Neuronal stem cell (in vitro differentiated cells): ENCODE measurements at places on chromosomes 12 and 14.

- no peaks in the 10 kb centered on the region for H3K36me3 ChIP-seq
- no peaks in the 10 kb centered on the region for H3K27me3 ChIP-seq
- peaks cover 22% of the 10 kb centered on the region for H3K4me1 ChIP-seq
- no peak overlapping the region for H3K4me3 ChIP-seq
- DNase-seq, result no peak
These were observed 36.6 kb downstream of the TSPAN9 start for GRCh38 chr12:3113671-3114325.

DNA sequence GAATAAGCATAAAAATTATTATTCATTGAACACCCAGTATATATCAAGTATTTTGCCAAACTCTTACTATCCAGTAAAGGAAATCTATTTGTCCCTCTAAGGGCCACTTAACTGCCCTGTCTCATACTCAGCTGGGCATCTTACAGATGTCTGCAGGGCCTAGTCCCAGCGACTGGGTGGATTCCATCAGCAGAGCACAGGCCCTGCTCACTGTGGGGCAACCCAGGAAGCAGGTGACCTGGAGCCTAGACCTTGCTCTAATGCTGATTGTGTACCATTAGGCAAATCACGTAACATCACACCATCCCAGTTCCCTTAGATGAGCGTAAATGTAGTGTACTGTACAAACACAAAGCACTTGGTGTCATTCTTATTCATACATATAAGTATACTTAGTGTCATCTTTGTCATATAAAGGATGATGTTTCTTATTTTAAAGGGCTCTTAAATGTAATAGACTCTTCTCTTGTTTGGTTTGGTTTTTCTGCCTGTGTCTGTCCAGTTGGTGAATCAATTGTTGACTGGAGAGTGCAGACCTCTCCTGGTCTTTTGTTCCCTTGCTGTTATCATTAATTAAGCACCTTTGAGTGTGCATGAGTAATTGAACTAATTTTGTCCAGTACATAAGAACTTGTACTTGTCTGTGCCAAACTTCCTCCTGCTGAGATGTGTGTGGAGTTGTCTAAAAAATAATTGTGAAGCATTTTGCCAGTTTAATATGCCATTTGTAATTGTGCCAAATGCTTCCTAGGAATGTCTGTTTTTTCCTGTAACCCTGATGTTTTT lies 49.3 kb downstream of the RAB35 start:
- H3K27me3 ChIP-seq, result peaks cover 5% of the 10 kb centered on the region
- H3K4me1 ChIP-seq, result peaks cover 11% of the 10 kb centered on the region
- H3K4me3 ChIP-seq, result no peak overlapping the region
- no peaks in the 10 kb centered on the region for H3K36me3 ChIP-seq

- H3K36me3 ChIP-seq, result no peaks in the 10 kb centered on the region
- H3K4me3 ChIP-seq, result no peak overlapping the region
- no peak overlapping the region for H3K27ac ChIP-seq
- DNase-seq, result no peak
- no peaks in the 10 kb centered on the region for H3K4me1 ChIP-seq
- H3K27me3 ChIP-seq, result no peaks in the 10 kb centered on the region
These were observed 4.7 kb downstream of the TAS2R13 start for GRCh38 chr12:10904686-10905085.

DNA sequence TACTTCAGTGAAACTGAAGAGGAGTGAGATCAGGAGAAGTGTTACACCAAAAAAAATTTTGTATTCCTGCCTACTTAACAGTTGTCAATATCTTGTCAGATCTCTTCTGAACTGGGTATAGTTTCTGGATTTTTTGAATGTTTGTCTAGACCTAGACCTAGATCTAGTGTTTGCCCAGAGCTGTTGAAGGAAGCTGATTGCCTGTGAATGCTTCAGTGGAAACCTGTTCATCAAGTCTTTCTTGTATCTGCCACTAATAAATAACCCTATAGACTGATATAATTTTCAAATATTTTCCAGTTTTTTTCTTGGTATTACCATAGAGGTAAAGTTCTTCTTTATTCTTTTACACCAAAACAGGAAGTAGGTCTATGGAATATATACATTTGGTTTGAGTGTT lies 781.5 kb upstream of the FBXO33 start:
- no peaks in the 10 kb centered on the region for H3K4me1 ChIP-seq
- DNase-seq, result no peak
- H3K27ac ChIP-seq, result no peak overlapping the region
- H3K27me3 ChIP-seq, result no peaks in the 10 kb centered on the region

DNA sequence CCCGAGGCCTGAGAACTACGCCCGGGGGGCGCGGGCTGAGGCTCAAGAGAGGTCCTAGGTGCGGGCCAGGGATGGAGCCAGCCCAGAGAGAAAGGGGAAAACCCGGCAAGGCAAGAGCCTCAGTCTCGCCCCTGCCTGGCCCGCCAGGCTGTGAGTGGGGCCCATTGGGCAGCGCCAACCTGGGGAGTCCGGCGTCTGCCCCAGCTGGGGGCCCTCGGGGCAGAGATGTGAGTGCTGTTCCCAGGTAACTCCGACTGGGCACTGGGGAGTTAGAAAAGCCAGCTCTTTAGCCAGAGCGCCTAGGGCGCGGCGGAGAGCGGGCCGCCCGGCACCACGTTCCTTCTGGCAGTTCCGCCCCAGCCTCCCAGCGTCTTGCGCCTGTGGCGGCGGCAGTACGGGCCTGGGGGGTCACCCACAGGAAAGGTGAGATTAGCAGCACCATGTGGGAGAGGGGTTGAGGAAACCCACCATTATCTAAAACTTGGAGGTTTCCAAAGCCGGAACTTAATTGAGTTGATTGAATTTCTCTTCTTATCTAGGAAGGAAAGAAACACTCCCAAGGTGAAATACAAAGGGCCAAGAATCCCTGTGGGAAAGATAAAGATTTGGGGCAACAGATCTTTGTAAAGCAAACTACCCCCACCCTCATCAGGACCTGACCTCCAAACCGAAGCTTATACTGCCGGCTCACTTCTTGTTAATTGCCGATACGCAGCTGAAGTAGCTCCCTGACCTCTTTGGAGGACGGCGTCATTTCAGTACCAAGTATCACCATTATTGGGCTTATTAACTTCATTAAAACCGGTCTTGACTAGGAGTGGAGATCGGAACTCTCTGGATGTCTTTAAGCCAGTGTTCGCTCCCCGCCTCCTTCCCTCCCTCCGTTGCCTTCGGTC lies 11.6 kb downstream of the OTX2 start:
- H3K4me1 ChIP-seq, result no peaks in the 10 kb centered on the region
- H3K27ac ChIP-seq, result peak overlapping the region; percentile 44
- H3K36me3 ChIP-seq, result peaks cover 22% of the 10 kb centered on the region

- H3K36me3 ChIP-seq, result peaks cover 10% of the 10 kb centered on the region
- DNase-seq, result no peak
- peaks cover 4% of the 10 kb centered on the region for H3K4me1 ChIP-seq
- no peaks in the 10 kb centered on the region for H3K27me3 ChIP-seq
- H3K4me3 ChIP-seq, result no peak overlapping the region
These were observed 501.0 kb downstream of the EGLN3 start for GRCh38 chr14:33449703-33450395.

DNA sequence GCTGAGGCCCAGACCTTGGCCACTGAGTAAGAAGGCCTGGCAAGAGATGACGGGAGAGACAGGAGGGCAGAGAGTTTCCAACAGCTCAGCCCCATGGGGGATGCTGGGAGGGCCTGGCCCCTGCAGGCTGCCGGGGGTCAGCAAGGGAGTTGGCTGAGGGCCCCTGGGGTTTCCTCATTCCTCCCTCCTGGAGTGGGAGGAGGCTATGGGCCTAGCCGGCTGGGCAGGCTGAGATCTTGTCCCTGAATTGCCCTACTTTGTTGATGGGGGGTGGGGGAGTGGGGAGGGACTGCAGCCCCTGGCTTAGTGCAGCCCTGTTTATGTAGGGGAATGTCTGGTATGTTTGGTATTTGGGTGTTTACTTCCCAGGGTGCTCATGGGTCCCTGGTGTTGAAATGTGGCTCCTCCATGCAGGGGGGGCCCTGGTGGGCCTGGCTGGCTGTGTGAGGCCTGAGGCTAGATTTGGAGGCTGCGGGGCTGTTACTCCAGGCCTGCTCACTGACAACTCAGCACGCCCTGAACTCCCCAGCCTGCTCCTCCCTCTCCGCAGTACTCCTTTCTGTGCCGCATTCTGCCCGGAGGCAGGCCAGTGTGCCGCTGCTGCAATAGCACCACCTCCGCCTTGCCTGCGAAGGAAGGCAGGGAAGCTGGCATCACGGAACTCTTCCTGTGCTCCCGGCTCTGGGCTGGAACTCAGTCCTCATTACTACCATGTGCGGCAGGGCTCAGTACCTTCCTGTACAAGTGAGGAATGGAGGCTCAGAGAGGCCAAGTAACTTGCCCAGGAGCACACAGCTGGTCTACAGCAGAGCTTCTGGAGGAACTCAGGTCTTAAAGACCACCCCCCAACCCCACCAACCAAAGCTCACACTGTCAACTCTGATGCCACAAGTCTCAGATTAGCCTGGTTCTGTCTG lies 25.3 kb downstream of the JDP2 start:
- peaks cover 2% of the 10 kb centered on the region for H3K36me3 ChIP-seq
- H3K27me3 ChIP-seq, result no peaks in the 10 kb centered on the region
- DNase-seq, result peak; percentile 89
- peaks cover 71% of the 10 kb centered on the region for H3K4me1 ChIP-seq
- H3K27ac ChIP-seq, result peak overlapping the region; percentile 98

DNA sequence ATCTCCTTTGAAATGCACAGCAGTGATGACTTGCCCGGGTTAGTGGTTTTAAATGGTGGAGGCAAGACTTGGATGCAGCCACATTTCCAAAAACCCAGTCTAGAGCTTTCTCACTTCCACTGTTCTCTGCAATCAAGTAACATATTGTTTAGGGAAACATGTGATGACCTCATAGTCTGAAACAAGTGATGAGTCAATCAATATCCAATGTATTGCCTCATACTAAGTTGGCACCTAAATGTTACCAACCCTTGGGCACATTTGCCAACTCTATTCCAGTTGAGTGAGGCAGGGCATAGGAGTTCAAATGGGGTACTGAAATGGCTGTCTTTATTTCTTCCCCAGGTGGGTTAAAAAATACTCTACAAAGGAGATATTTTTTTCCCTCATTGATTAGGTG lies 1105.4 kb downstream of the VRK1 start:
- H3K36me3 ChIP-seq, result no peaks in the 10 kb centered on the region
- no peaks in the 10 kb centered on the region for H3K27me3 ChIP-seq
- DNase-seq, result no peak
- no peak overlapping the region for H3K27ac ChIP-seq
- no peaks in the 10 kb centered on the region for H3K4me1 ChIP-seq

DNA sequence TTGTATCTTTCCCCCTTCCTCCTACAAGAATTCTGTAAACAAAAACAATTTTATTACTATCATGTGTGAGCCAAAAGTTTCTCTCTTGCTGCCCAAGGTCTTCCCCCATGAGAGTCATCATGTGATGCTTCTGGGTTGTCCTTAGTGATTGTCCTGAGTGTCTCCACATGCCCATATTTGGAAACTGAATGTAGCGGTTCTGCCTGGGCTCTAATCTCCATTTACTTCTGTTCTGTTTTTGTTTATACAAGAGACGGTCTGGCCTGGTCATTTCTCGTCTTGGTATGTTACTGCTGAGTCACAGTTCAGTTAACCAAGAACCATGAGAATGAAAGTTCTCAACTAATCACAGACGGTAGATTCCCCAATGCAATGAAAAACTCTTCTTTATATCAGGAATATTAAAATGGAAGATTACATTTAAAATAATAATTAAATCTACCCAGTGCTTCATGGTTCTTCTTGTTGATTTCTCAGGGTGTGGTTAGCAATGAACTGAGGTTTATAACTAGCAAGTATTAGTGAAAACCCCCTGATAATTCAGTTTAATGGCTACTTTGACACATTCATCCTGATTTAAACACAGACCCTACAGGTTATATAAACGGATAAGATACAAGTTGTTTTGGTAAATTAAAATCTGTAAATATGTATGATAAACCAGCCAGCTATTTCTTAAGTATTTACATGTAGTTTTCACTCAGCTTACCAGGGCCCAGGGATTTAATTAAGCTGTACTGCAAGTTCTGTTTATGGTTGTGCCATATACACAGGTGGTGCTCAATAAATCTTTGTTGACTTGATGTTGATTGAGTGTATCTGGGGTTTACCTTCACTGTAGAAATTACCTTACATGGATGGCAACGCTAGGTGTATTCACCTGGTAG lies 81.1 kb downstream of the PELI2 start:
- H3K4me1 ChIP-seq, result peaks cover 9% of the 10 kb centered on the region
- H3K36me3 ChIP-seq, result no peaks in the 10 kb centered on the region
- no peak for DNase-seq
- no peak overlapping the region for H3K27ac ChIP-seq

DNA sequence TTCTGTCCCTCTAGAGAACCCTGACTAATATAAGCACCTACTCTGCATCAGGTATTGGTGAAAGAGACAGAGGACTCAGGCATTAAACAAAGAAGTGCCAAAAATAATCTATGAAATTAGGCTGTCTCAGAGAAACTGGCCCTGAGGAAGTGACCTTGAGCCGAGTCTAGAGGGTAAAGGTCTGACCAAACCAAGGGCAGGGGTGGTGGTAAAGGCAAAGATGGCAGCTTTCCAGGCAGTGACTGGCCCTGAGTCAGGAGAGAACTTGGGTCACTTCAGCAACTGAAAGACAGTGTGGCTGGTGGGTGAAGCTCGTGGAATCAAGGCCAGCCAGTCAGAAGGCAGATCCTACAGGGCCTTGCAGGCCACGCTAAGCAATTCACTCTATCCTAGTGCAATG lies 30.6 kb downstream of the CDKL1 start:
- no peak overlapping the region for H3K27ac ChIP-seq
- H3K4me3 ChIP-seq, result no peak overlapping the region
- DNase-seq, result no peak

DNA sequence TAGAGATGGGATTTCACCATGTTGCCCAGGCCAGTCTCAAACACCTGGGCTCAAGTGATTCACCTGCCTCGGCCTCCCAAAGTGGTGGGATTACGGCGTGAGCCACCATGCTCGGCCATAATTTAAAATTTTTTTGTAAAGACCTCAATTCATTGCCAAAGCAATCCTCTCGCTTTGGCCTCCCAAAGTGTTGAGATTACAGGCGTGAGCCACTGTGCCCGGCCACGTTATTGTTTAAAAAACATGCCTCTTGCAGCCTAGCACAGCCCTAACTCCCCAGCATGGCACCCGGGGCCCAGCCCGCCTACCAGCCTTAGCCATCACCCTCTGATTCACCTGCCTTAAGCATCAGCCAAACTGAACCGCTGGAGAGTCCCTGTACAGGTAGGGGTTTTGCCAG lies 13.1 kb upstream of the RPS6KL1 start:
- no peaks in the 10 kb centered on the region for H3K36me3 ChIP-seq
- H3K4me3 ChIP-seq, result no peak overlapping the region
- H3K27me3 ChIP-seq, result no peaks in the 10 kb centered on the region
- no peak for DNase-seq
- peaks cover 8% of the 10 kb centered on the region for H3K4me1 ChIP-seq
- no peak overlapping the region for H3K27ac ChIP-seq

- H3K4me1 ChIP-seq, result no peaks in the 10 kb centered on the region
- peak overlapping the region; percentile 40 for H3K4me3 ChIP-seq
- no peaks in the 10 kb centered on the region for H3K36me3 ChIP-seq
These were observed 453.8 kb downstream of the TMEM121 start for GRCh38 chr14:105980224-105980623.

DNA sequence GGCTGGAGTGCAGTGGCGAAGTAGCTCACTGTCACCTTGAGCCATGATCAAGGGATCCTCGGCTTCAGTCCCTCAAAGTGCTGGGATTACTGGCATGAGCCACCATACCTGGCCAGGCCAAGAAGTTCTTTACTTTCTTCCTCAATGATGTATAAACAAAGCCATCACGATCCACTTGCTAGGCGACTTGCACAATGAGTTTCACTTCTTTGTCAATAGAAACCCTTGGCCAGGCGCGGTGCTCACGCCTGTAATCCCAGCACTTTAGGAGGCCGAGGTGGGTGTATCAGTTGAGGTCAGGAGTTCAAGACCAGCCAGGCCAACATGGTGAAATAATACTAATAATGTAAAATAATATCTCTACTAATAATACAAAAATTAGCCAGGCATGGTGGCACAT lies 14.4 kb upstream of the SPSB2 start:
- H3K27me3 ChIP-seq, result no peaks in the 10 kb centered on the region
- peaks cover 9% of the 10 kb centered on the region for H3K4me1 ChIP-seq
- no peak overlapping the region for H3K4me3 ChIP-seq
- H3K27ac ChIP-seq, result no peak overlapping the region
- peaks cover 2% of the 10 kb centered on the region for H3K36me3 ChIP-seq
- no peak for DNase-seq
